ENCODE measurements at places on chromosomes 6 and 20. TPM values are rescaled to one million over a fixed set of nuclear protein-coding genes. Genes with fewer than 3 reads are reported as not detected.
A peak's percentile ranks its signal among the peaks of the same experiment; 100 is the strongest.

DNA sequence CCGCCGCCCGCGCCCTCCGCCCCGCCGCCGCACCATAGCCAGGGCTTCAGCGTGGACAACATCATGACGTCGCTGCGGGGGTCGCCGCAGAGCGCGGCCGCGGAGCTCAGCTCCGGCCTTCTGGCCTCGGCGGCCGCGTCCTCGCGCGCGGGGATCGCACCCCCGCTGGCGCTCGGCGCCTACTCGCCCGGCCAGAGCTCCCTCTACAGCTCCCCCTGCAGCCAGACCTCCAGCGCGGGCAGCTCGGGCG is 1.5 kb downstream of the FOXC1 start:
- peak; percentile 25 for DNase-seq

GRCh38 chr6:155152211-155153076 is 111.4 kb upstream of the CLDN20 start:
- DNase-seq, result no peak

- no peak for DNase-seq
Measured at GRCh38 chr20:24407151-24407550, 62.3 kb upstream of the SYNDIG1 start.

DNA sequence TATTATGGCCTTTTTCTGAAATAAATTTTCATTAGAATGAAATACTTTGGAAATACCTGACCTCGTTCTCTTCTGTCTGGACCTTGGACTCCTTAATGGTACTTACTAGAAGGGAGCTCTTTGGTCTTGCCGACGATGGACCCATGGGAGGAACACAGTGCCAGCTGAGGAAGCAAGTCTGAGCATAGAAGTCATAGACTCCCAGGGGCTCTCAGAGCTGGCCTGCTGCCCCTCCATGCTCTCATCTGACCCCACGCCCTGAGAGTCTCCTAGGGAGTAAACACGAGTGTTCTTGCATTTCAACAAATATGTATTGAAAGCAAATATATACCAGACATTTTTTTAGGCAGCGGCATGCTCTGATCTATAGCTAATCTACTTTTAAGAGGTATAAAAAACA is 87.8 kb downstream of the PLEKHG1 start:
- no peak for DNase-seq

The TRIM40 gene
- not detected for total RNA-seq

GRCh38 chr6:124008988-124009765 is 205.5 kb downstream of the NKAIN2 start:
- DNase-seq, result no peak

- DNase-seq, result no peak
Measured at GRCh38 chr6:158303210-158303731, 9.0 kb upstream of the TULP4 start.

DNA sequence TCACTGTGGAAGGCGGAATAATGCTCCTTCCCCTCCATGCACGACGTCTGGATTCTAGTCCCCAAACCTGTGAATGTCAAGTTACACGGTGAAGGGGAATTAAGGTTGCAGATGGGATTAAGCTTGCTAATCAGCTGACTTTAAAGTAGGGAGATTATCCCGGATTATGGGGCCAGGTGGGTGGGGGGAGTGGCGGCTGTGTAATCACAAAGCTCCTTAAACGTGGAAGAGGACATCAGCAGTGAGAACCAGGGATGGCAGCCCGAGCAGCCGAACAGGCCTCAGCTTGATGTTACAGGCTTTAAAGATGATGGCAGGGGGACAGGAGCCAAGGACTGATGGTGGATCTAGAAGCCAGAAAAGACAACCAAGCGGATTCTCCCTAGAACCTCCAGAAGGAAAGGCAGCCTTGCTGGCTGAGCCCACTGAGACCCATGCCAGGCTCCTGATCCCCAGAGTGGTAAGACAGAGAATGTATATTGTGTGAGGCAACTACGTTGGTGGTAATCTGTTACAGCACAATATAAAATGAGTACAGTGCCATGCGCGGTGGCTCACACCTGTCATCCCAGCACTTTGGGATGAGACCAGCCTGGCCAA is 117.5 kb downstream of the SCML4 start:
- no peak for DNase-seq

DNA sequence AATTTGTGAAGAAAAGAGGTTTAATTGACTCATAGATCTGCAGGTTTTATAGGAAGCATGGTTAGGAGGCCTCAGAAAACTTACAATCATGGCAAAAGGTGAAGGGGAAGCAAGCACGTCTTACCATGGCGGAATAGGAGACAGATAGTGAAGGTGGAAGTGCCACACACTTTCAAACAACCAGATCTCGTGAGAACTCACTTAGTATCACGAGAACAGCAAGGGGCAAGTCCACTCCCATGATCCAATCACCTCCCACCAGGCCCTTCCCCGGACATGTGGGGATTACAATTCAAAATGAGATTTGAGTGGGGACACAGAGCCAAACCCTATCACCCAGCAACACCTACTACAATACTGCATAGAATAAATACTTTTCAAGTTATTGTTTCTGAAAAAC is 7.3 kb upstream of the HEBP2 start:
- no peak for DNase-seq

DNA sequence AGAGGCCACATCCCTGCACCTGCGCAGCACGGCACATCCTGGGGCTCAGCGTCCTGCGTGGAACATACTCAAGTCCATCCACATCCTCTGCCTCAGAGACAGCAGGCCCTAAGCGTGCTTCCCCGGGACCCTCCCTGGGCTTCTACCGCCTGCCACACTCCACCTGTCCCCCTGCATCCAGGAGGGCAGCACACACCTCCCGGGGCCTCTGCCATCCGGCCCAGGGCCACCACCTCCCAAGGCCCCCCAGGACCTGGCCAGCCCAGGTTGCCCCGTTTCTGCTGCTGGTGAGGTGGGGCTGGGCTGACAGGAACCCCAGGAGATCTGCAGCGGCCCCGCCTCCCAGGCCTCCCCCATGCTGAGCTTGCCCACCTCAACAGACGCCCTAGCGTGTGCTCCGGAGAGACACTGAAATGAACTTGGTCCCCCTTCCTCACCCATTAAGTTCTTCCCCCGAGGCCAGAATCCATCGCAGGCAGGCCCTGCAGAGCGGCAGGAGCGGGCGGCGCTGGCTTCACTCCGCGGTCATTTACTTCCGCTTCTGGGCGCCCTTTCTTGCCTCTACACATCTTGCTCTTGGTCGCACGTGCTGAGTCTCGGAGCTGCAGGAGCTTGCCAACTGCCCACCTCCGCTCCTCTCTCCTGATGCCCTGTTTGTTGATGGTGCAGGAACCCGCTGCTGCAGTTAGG is 235.3 kb downstream of the TAF4 start:
- DNase-seq, result no peak

GRCh38 chr20:61125546-61126180 is 126.4 kb upstream of the CDH4 start:
- no peak for DNase-seq

DNA sequence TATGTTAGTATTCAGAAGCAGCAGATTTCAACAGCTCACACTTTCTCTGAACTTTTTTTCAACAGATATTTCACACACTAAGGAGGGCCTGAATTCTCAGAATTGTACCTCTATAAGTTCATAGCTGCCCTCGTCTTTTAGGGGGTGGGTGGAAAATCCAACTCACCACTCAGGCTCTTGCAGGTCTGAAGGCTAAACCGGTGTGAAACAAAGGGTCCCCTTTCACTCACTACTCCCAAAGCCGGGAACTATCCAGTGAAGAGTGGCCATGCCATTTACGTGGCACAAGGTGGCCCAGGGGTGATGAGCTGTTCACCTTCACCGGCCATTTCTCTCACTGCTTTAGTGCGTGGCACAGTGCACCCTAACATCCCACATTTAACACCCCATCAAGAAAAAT is 24.2 kb downstream of the TBC1D7 start:
- no peak for DNase-seq

The UTRN gene
- 125 TPM for total RNA-seq

The KIAA1586 gene
- 14.2 TPM for total RNA-seq

DNA sequence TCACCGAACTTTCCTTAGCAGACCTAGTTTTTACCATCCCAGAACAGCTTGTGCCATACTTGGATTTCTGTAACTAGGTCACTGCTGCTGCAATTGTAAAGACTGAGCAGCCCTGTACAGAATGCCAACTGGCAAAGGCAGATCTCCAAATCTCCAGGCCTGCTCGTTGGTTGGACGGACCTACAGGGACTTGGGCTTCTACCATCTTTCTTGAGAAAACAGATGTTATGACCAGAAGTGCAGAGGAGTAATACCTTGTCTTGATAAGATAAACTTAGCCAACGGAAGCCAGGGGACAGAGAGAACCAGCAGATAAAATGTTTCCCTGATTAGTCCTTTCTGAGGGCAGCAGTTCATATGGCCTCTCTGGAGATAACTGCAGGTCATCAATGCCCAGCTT is 304.1 kb downstream of the RFPL4B start:
- DNase-seq, result no peak

DNA sequence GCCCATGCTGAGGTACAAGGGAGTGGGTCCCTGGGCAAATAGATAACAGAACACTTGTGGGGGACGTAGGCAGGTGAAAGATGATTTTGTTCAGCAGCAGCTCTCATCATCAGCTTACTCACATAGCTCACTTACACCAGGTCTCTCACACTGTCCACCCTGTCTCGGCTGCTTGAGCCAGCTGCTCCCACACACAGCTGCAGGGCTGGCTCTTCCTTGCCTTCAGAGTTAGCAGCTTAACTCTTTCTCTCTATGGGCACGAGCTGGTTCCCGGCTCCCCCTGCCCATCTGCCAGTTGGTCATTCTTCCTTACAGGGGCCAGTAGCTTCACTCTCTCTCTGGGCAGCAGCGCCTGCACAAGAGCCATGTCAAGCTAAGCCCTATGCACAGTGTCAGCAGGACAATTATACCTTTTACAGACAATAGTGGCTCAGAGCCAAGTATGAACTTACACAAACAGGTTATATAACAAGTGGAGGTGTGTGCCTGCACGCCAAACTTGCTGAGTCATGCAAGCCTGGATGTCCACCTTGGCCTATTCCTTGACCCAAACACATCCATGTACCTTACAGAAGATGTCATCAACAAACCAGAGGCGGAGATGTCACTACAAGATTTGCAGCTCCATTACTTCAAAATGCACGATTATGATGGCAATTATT is 18.7 kb downstream of the ZNF391 start:
- DNase-seq, result no peak

The STMN3 gene
- 65.9 TPM for total RNA-seq

DNA sequence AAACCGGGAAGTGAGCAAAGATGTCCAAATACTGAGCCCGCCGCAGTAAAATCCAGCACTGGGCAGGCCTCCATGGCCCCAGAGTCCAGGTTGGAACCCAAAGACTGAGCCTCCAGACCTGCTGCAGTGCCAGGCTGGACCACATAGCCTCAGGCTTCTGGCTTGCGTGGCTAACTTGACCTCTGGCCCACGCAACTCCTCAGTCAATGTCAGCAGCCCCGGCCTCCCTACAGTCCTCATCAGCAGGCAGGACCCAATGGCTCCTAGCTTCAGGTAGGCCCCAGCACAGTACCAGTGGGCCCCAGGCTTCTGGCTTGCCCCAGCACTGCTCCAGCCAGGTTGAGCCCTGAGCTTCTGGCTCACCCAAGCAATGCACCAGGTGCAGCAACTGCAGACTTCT is 245.1 kb upstream of the AFDN start:
- no peak for DNase-seq

The COL12A1 gene
- not detected for total RNA-seq

The DEFB132 gene
- total RNA-seq, result not detected

DNA sequence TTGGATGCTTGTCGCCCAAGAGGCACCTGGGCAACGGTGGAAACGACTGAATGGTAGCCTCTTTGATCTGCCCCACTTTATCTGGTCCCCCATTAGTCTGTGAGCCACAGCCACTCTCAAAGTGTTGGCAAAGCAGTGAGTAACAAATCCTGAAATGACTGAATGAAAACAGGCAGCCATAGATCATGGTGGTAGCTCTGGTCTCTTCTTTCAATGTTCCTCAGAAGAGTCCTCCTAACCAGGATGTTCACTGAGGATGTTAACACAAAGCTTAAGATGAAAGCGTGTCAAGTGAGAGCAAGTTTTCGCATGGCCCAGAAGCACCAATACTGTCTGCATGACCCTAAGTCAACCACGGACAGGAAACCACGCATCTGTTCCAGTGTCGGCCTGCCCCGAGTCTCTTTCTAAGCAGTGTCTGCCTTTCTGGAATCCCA is 107.3 kb downstream of the IRF4 start:
- peak; percentile 12 for DNase-seq

DNA sequence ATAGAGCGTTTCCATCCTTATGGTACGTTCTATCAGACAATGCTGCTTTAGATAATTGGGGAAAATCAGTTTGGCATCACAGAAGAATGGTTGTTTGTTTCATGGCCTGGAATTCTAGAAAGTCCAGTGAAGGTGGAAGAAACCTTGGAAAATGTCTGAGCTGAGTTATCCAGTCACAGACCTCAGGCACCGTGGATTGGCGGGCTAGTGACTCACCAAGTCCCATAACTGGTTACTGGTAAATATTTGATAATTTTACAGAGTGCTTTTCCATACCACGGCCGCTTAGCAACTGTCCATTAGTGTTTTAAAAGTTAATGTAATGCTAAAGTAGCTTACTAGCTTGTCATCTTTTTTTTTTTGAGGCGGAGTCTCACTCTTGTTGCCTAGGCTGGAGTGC is 99.4 kb downstream of the SLC35B3 start:
- DNase-seq, result no peak

The OTOR gene
- total RNA-seq, result not detected

DNA sequence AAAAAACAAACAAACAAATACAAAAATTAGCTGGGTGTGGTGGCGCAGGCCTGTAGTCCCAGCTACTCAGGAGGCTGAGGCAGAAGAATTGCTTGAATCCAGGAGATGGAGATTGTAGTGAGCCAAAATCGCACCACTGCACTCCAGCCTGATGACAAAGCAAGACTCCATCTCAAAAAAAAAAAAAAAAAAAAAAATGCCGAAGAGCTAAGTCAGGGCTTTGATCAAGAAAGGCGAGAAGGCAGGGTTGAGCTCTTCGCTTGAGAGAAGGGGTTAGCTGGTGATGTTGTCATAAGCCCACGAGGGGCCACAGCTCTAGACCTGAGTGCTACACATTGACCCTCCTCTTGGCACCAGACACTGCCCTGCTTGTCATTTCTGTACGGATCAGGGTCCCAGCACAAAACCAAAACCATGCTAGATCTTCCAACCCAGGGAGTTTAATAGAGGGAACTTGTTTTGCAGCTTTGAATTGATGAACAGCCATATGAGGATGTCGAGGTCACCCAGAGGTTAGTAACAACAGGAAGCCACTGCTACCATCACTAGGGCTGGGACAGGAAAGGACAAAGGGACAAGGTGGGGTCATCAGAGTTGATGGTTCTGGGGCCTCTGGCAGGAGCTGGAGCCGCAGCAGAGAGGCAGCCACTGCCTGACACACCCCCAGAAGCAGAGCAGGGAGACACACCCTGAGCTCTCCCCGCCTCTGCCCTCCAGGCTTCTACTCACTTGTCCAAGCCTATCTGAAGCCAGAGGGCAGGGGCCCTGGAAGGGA is 122.7 kb downstream of the SNX5 start:
- no peak for DNase-seq

The PDE7B gene
- 0.22 TPM for total RNA-seq
